ENCODE measurements at places on chromosomes 1 and 21.

GRCh38 chr1:55285834-55286233 lies 70.7 kb upstream of the USP24 start:
- DNase-seq = no peak

GRCh38 chr1:201917362-201918033 lies 28.8 kb downstream of the SHISA4 start:
- DNase-seq = no peak

GRCh38 chr1:6591222-6591621 lies 11.4 kb downstream of the ZBTB48 start:
- DNase-seq = no peak

- DNase-seq = no peak
Observed at GRCh38 chr1:1345384-1345783, 3.8 kb downstream of the DVL1 start.

DNA sequence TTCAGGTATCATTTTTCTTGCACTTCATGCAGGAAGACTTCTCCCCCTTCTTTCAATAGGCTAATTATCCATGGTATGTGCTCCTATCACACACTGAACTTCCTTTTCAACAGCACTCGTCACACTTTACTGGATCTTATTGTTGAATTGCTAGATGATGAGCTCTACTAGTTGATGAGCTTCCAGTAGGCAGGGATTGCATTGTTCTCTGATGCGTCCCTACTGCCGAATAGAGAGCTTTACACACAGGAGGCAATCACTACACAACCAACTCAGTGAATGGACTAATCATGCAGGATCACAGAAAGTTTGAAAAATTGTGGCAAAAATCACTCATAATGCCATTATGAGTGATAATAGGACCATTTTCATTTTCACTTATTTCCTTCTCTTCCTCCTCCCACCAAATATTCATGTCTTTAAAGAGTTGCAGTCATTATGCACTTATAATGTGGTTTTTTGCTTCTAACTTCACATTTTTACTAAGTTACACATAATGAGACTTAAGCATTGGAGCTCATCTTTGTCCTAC lies 128.1 kb upstream of the ZNF648 start:
- no peak for DNase-seq

- no peak for DNase-seq
Observed at GRCh38 chr1:222107267-222107666, 365.4 kb upstream of the DUSP10 start.

DNA sequence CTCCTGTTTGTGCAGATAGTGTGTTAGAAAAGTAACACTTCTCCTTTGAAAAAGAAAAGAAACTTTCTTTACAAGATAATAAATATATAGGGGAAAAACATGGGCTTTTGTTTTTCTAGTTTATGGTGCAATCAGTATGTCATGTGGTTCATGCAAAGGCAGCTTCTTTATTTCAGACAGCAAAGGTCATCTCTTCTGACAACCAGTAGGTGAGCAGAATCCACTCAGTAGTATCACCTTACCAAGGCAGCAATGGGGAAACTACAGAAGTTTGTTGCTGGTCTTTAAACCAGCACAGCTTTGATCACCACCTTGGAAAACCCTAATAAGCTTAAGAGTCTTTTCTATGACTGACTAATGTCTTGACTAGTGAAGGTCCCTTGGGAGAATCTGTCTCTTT lies 13.0 kb upstream of the SAMSN1 start:
- no peak for DNase-seq

DNA sequence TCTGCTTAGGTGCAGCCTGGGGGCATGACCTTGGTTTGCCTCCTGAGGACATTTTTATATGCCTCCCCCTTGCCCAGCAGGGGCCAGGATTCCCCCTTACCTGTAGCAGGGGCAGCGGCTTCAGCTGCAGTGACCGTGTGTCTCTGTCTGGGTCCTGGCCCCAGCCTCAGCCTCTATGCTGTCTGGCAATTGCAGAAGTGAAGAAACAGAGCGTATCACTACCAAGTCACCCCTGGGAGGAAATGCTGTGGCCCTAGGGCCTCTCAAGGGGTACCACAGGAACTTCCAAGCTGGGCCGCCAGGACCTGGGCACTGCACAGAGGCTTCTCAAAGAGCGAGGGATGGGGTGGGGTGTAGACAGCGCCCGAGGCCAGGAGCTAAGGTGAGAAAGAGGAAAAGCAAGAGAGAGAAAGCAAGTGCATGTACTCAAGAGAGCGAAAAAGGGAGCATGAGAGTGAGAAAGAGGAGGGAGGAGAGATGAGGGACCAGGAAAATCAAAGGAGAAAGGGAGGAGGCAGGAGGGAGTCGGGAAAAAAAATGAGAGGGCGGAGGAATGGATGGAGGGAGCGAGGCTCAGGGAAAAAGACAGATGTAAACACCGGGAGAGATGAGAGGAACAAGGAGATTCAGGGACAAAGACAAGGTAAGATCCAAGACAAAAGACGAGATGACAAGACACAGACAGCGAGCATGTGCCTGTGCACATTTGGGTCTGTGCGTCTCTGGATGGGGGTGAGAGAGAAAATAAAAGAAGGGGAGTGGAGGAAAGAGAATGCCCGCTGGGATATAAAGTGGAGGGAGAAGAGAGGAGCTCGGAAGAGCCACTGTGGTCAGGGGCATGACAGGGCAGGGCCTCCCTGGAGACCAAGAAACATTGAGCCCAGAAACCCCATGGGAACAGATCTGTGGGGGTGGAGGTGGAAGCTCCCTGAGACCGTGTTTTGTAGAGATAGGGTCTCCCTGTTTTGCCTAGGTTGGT lies at the start of gene PTAFR:
TSS of gene PTAFR (minus strand) at position 199 of the 979 bp plus-strand sequence. CDS start 25,669 bp downstream, outside the sequence.
- DNase-seq = no peak

DNA sequence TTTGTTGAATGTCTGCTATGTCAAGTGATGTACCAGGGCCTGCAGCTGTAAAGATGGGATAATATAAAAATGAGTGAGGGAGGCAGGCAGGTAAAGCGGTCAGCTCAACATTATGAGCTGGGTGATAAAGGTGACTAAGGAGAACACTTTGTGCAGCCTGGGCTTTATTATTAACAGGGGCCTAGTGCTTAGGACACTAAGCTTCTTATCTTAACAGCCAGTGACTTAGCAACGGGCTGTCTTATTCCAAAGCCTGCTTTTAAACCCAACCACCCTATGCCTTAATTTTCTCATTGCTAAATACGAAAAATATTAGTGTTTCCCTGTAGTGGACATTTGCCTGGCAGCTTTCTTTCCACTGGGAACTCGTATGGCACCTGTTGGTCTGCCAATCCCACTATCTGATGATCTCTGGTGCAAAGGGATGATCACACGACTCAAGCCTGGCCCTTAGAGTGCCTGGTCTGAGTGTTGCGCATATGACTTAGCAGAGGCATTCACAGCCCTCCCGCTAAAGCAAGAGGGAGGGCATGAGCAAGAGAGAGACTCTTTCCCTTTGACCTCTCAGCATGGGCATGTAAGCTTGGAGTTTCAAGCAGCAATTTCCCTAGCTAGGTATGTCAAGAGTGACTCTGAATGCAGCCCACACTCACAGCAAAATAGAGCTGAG lies 98.6 kb upstream of the PAPPA2 start:
- no peak for DNase-seq

All from effector CD4-positive, alpha-beta T cell (primary cell).